ENCODE measurements at places on chromosomes 12 and 14.

- no peak for DNase-seq
Measured at GRCh38 chr14:52949711-52950409, 990 bp downstream of the FERMT2 start.

- no peak for DNase-seq
Measured at GRCh38 chr12:12720672-12721161, 3.5 kb downstream of the CDKN1B start.

DNA sequence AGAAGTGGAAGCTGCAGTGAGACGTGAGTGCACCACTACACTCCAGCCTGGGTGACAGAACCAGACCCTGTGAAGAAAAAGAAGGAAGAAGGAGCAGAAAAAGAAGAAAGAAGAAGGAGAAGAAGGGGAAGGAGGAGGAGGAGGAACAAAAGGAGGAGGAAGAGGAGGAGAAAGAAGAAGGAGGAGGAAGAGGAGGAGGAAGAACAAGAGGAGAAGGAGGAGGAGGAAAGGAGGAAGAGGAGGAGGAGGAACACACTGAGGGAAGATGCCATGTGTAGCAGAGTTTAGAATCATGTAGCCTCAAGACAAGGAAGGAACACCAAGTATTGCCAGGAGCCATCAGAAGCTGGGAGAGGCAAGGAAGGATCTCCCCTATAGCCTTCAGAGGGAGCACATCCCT, 241.5 kb downstream of the KSR2 start:
- DNase-seq, result no peak

DNA sequence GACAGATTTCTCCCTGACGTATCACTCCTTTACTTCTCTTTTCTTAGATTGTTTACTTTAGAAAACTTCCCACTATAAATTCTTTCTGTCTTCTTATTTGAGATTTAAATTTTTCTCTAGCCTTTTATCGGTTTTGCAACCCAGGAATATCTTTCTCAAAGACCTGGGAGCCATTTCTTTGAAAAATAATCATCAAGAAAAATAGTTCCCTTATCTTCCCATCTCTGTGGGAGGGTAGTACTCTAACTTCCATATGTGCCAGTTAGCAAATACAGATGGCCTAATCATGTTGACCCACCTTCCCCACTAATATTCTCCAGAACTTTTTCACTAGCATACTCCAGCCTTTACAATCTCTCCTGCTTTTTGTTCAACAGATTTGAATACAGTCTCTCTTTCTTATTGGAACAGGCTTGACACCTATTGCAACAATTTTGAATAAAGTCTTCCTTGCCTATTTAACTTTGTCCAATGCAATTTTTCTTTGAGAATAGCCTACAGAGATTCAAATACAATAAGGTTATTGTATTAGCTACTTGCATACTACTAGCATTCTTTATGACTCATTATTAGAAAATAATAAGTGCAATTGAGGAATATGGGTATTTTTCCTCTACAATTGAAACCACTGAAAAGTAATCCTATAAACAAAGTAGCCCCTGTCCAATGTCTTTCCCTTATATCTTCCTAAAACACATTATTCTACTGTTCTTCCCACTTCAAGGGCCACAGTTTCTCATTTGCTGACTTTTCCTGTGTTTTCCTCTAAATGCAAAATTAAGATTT, 27.4 kb upstream of the KLRB1 start:
- DNase-seq, result no peak

DNA sequence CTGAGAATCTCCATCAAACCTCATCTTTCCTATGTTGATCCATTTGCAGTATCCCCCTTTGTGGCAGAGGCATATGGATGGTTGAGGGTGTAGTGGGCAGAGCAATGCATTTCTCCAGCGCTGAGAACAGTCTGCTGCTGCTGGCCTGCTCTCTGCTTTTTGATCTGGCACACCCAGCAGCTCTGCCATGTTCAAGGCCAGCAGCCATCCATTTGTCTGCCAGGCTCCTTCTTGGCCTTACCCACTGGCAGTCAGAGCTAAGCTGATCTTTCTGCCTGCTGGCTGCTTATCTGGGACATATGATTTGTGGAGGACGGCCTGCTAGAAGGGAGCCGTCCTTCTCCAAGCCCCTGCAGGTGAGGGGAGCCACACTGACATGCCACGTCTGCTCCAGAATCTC, 17.0 kb downstream of the NPC2 start:
- DNase-seq, result no peak

DNA sequence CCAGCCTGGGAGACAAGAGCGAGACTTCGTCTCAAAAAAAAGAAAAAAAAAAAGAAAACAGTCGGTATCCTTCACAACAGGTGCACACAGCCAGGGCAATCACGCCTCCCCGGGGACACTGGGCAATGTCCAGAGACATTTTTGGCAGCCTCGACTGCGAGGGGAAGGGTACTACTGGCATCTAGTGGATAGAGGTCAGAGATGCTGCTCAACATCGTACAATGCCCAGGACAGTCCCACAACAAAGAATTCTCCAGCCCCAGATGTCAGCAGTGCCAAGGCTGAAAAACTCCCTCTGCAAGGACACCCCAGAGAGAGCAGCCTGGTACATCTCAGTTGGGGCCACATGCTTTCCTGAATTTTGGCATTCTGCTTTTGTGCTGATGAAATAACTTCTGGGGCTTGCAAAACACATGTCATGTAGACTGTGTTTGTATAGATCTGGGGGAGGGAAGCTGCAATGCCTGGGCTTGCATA, 21.5 kb downstream of the ALDH2 start:
- DNase-seq, result peak; percentile 50

DNA sequence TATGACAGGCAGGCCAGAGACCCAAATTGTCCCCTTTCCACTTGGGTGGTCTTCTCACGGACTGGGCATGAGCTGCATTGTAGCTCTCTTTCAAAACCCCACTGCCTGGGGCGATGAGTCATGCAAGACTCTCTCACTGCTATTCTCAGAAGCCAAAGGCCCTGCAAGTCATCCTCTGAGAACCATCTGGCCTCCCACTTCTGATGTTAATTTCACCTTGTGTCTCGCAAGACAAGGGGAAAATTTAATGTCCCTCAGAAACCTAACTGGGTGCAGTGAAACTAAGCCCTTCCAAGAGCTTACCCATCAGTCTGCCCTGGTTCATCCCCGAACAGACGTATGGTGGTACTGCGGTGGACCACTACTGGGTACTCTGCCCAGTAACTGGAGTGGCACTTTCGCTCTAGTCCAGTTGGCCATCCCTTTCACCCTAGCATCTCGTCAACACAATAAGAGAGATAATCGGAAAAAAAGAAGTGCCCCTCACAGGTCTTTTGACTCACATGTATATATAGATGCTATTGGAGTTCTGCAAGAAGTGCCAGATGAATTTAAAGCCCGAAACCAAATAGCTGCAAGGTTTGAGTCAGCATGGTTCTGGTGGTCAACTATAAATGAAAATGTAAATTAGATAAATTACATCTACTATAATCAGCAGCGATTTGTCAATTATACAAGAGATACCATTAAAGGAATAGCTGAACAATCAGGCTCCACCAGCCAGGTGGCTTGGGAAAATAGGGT, 31.3 kb upstream of the LALBA start:
- DNase-seq, result no peak

DNA sequence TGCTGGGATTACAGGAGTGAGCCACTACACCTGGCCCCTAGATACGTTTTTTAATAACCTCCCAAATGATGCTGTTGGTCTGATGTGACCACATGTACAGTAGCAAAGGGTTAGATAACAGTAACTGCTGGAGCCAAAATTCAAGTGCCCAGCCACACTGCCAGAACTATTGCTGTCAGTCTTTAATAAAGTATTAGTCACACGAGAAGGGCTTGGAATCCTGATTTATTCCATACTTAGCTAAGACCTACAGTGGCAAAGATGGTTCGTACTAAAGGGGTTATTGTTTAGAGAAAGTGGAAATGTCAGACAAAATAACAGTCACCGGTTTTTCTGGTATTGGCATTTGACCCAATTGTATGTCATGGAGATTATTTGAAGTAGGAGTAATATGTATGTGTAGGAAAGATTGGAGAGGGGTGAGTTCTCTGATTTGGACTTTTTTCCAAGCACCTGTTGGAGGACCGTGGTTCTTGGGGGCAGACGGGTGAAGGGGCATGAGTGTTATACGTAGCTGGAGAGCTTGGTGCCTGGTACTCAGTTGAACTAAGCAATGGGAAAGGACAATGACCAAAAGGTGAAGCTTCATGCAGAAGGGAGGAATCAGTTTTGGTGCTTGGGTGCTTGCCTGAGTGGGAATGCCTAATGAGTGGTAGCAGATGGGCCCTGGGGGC, 9.7 kb downstream of the TUBA1C start:
- DNase-seq, result no peak

GRCh38 chr14:61603736-61604135, 91.6 kb upstream of the HIF1A start:
- no peak for DNase-seq

GRCh38 chr12:107761502-107761904, 566 bp upstream of the PRDM4 start:
- DNase-seq, result no peak

GRCh38 chr14:106372870-106373652, 846.7 kb downstream of the TMEM121 start:
- no peak for DNase-seq

DNA sequence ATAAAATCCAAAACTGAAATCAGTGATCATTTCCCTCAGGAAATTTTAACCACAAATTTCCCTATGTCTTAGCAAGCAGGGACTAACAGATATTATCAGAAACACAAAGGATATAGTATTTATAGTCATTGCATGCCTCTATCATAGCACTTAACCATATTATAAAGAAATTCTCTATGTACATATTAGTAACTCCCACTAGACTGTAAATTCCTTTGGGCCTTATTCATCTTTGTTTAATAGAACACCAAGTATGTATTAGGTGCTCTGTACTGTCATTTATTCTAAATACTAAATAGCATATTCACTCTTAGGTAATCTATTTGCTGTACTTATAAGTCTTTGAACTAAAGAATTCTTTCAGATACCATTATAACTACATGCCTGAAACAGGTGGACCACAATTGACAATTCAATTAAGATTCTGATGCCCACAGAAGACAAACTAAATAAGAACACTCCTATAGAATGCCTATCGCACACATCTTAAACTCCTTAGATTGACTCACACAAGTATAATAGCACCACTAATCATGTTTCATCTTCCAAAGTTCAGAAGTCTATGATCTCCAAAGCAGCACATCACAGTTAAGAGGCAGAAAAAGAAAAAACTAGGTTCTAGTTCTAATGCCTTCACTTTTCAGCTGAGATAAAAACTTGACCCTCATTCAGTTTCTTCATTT, 134.1 kb downstream of the FSCB start:
- DNase-seq, result no peak

GRCh38 chr14:102187044-102187443, 47.3 kb downstream of the WDR20 start:
- peak; percentile 54 for DNase-seq

- no peak for DNase-seq
Measured at GRCh38 chr12:66103016-66103913, 27.3 kb downstream of the LLPH start.

DNA sequence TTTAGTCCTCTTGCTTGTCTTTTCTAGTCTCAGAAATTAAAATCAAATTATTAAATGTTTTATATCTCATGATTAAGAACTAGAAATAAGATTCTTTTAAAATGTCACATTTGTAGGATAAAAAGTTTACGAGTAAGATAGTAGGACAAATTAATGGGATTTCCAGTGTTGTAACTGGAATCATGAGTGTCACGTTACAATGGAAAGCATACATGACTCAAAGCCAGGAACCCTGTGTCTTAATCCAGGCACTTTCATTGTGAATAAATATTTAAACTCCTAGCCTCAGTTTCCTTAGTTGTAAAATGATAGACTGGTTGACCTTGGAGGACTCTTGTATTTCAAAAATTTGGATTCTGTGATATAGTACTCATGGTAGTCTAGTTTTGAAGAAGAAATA, 84.9 kb downstream of the MIA2 start:
- DNase-seq, result no peak

- DNase-seq, result no peak
Measured at GRCh38 chr14:71341156-71341555, 433.9 kb downstream of the PCNX1 start.

- no peak for DNase-seq
Measured at GRCh38 chr14:37585971-37586796, 8.9 kb downstream of the FOXA1 start.

DNA sequence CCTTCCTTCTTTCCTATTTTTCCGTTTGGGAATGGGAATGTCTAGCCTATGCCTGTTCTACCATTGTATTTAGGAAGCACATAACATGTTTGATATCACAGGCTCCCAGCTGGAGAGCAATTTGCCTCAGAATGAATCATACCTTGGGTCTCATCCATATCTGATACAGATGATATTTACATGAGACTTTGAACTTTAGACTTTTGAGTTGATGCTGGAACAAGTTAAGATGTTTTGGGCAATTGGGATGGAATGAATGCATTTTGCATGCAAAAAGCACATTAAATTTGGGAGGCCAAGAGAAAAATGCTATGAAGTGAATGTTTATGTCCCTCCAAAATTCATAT, 61.9 kb upstream of the BEGAIN start:
- DNase-seq, result no peak

DNA sequence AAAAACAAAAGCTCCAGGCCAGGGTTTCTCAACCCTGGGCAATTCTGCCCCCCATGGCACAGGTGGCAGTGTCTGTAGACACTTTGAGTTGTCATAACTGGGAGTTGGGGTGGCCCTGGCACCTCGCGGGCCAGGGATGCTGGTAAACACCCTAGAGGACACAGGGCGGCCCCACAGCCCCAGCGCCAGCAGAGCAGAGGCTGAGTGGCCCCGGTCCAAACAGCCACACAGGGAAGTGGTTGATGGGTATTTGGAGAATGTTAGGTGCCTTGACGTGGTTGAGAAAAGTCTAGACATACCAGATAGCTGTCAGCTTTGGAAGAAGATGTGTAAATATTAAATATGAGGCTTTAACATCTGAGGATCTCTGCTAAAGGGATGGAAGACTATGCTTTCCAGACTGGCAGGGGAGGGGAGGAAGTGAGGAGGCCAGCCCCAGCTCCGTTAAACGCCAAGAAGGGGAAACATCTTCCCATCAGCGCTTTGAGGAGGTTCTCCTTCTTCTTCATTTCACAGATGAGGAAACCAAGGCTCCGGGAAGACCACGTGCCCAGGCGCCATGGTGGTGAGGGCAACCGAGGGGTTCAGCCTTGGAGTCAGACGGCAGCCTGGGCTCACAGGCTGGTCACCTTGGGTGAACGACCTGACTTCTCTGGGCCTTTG, 103.7 kb downstream of the SCARB1 start:
- peak; percentile 33 for DNase-seq

- no peak for DNase-seq
Measured at GRCh38 chr12:93802293-93802692, 125.1 kb downstream of the CRADD start.

DNA sequence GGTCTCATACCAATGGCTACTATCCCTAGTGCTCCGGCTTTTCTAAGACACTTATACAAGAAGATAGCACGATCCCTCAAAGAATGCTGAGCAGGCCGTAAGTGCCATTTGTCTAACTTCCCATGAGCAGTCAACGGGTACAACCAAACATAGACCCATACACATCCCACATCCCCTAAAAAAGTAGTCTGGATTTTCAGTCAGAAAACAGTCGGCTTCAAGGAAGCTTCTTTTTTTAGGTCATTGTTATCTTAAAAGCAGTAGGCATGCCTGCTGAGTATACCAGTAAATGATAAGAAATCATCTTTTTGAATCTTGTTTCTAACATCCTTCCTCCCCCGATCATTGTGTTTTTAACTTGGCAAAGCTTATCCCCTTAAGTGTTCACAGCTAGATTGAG, 19.8 kb downstream of the OSBPL8 start:
- no peak for DNase-seq

Measured in fibroblast of skin of left biceps (primary cell).